Neural crest cell (in vitro differentiated cells): ENCODE measurements at places on chromosomes 6 and 20. TPM values are rescaled to one million over a fixed set of nuclear protein-coding genes. Genes with fewer than 3 reads are reported as not detected.

Gene TRAPPC3L
- total RNA-seq, result not detected in 2 replicates

Gene FOXC1
- total RNA-seq, result 1.7 and 1.8 TPM in 2 replicates

Gene KHDRBS2
- 7.0 and 7.3 TPM in 2 replicates for total RNA-seq

Gene TRPC4AP
- 94.0 and 96.2 TPM in 2 replicates for total RNA-seq

DNA sequence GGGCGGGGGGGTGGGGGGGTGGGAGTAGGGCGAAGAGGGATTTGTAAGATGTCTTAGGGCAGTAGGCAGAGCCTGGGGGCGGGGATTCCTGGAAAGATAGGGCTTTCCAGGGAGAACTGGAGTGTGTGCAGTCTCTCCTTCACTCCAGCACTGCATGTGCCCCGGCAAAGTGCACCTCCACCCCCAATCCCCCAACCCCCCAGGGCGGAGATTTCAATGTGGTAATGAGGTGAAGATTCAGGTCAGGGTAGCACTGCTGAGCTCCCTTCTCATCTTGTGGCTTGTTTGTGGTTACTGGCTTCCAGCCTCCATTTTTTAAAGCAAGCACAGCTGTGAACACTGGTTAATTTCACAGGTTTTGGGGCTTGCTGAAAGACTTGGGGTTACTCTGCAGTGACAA lies 5.9 kb downstream of the TMEM239 start:
- H3K4me3 ChIP-seq, result no peak overlapping the region
- H3K27me3 ChIP-seq, result peaks cover 38% of the 10 kb centered on the region
- H3K27ac ChIP-seq, result no peak overlapping the region

DNA sequence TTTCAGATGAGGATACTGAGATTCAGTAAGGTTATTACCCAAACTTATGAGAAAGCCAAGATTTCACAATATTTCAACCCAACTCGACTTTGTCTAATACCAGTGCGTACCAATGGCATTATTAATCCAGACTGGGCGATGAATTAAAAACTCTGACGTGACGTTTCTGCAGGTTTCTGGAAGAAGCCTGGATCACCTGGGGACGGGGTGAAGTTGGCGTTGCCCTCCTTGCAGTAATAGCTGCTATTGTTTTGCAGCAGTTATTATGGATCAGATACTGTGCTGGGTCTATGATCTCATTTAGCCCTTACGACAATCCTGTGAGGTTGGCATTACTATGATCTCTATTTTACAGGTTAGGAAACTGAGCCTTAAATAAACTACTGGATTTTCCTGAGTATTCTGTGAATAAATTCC lies 569 bp upstream of the CDC5L start:
- peak overlapping the region; percentile 98 for H3K27ac ChIP-seq
- H3K4me1 ChIP-seq, result peaks cover 38% of the 10 kb centered on the region
- no peaks in the 10 kb centered on the region for H3K36me3 ChIP-seq
- DNase-seq, result no peak
- no peaks in the 10 kb centered on the region for H3K27me3 ChIP-seq
- peak overlapping the region; percentile 93 for H3K4me3 ChIP-seq

DNA sequence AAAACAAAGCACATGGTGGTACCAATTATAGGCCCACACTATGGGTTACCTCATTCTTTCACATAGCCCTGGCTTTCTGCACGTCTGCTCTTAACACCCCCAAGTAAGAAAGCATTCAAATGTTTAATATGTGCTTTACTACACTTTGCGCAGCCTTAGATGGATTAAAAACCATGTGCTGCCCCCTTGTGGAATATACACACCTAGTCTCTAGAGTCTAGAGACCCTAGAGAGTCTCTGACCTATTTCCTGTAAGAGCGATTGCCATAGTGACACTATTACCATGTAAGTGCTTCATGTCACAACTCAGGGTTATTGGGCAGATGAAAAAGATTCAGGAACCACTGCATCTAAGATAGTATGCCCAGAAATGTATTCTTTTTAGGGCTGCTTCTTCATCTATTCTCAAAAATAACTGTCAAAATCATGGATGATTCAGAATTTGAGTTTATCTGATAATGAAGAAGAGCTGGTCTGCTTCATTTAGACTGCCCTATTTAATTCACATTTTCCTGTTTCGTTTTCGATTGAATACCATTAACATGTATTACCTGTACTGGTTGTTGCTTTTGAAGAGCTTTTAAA lies 186.3 kb downstream of the ADGB start:
- H3K27me3 ChIP-seq, result no peaks in the 10 kb centered on the region
- H3K27ac ChIP-seq, result no peak overlapping the region
- DNase-seq, result peak; percentile 13
- no peaks in the 10 kb centered on the region for H3K4me1 ChIP-seq
- H3K36me3 ChIP-seq, result no peaks in the 10 kb centered on the region

GRCh38 chr6:108589244-108589791 lies 28.6 kb downstream of the FOXO3 start:
- H3K27me3 ChIP-seq, result no peaks in the 10 kb centered on the region
- peak overlapping the region; percentile 4 for H3K4me3 ChIP-seq
- peak; percentile 31 for DNase-seq

DNA sequence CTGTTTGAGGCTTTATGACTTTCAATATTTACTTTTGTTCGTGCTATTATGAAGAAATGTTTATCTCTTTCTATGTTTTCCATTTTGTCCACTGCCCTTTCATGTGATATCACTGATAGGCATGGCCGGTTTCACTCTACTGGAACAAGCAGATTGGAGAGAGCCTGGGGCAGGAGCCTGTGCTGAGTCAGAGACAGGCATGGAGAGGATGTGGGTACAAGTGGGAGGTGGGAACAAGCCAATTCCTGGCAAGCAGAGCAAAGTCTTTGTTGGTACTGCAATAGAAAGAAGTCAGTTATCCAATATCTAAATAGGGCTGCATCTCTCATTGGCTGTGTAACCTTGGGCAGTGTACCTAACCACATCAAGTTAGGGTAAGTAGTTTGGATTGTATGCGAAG lies 545.6 kb upstream of the MAP3K7 start:
- no peak for DNase-seq
- no peak overlapping the region for H3K27ac ChIP-seq
- peaks cover 3% of the 10 kb centered on the region for H3K4me1 ChIP-seq
- H3K4me3 ChIP-seq, result no peak overlapping the region
- no peaks in the 10 kb centered on the region for H3K27me3 ChIP-seq
- no peaks in the 10 kb centered on the region for H3K36me3 ChIP-seq
